Fibroblast of the aortic adventitia (primary cell): ENCODE measurements at places on chromosomes 6 and 20. TPM values are rescaled to one million over a fixed set of nuclear protein-coding genes. Genes with fewer than 3 reads are reported as not detected.

The TREM1 gene
- total RNA-seq: 0.36 TPM in 1 of 2 replicates, not detected in the other

The FAM83C gene
- not detected in 2 replicates for total RNA-seq

- peak; percentile 9 for DNase-seq
These were observed 111.5 kb downstream of the MOXD1 start for GRCh38 chr6:132289756-132290155.

- DNase-seq: no peak
These were observed 5.5 kb upstream of the NPBWR2 start for GRCh38 chr20:64112691-64113443.

DNA sequence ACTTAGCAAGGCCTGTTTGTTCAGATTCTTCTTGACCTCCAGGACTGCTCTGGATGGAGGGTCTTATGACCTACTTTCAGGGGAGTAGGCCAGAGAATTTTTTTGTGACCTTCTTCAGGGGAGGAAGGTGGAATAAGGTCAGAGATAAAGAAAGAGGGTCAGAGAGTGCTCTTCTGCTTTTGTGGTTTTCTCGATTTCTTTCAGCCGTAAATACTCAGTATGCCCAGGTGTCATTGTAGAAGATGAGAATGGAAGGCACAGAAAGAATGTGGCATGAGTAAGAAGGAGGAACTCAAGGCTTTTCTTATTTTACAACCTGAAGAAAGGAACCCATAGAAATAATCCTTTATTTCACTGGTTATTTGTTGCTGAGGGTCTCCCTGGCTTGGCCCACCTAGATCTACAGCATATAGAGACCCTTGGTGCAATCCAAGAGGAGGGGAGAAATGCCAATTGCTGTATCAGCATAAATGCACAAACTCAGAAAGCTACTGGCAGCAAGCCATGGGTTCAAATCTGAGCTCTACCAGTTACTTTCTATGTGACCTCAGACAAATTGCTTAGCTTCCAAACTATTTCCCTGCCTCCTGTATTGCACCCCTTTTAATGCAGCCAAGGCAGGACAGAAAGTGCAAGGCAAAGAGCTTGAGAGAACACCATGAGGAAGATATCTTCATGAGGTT is 68.0 kb downstream of the OLIG3 start:
- no peak for DNase-seq

DNA sequence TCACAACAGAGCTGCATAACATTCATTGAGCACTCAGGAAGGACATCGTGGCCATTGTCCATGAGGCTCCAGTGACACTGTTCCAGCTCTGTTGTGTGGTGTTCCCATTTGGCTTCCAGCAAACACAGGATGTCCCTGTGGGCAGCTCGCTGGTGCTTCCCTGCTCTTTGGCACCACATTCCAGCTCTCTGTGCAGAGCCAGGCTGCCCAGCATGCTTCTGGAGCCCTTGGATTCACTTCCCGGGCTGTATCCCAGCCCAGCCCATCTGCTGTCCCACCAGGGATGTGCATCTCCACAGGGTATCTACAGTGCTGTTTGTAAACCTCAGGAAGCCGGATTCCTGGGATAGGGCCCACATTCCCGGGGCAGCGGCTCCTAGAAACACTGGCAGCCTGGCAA is 57.2 kb downstream of the CTCFL start:
- peak; percentile 14 for DNase-seq

DNA sequence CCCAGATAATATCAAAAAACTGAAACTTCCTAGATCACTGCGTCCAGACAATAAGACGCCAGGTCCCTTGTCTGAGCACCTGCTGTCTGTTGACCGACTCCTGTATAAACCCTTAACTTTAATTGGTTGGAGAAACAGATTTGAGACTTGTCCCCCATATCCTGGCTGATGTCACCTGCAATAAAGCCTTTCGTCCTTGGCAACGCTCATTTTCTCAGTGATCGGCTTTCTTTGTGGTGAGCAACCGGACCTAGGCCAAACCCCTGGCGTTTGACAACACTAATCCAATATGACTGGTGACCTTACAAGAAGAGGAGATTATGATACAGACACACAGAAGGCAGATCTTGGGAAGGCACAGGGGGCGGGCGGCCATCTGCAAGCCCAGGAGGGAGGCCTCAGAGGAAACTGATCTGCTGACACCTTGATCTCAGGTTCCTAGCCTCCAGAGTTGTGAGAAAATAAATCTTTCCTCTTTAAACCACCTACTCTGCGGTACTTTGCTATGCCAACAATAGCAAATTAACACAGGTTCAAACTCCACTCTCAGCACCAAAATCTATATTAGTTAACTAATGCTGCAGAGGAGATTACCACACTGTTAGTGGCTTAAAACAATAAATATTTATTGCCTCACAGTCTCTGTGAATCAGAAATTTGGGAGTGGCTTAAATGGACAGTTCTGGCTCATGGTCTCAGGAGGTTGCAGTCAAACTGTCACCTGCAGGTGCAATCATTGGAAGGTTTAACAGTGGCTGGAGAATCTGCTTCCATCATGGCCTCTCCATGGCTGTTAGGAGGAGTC is 178.7 kb downstream of the OTOR start:
- DNase-seq: no peak

DNA sequence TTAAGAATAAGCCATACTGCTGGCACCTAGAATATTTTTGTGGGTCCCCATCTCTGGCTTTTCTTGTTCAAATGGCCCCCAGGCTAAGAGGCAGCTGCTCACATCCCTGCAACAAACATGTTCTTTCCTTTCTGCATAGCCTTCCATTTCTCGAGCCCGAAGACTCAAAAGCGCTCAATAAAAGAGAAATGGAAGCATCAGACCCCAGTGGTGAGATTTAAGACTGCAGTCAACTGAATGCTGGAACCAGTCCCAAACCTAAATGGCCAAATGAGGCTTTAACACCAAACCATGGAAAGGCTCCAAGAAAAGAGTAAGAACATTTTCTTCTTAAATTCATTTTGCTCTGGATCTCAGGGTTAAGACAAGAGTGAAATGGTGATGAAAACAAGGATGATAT is 122.1 kb upstream of the TRAF3IP2 start:
- DNase-seq: no peak

GRCh38 chr20:16209357-16209756 is 363.9 kb downstream of the KIF16B start:
- DNase-seq: no peak

DNA sequence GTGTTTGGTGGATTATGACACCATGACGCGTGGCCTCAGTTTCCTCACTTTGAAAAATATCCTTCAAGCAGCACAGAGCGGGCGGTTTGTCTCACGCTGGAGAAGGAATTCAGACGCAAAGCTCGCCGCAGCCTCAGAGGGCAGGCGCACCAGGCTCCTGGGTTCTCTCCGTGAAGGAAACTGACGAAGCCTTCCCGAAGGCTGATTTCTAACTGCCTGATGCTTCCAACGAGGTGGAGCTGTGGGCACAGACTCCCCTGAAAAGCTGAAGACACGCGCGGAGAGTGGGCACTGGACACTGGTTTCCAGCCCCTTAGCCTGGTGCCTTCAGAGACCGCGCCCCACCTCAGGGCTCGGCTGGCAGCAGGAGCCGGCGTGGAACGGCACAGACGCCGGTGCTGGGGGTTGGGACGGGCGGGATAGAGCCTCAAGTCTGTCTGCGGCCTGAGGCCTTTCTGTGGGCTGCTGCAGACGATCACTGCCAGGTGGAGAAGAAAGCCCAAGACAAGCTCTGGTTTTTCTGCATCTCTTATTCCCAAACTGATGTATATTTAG is 56.1 kb downstream of the DACT2 start:
- no peak for DNase-seq
